NCI-H1436 treated with DMSO at 0.1 percent for 48 hours (cell line): ENCODE measurements at places on chromosomes 16 and 17.
A peak's percentile ranks its signal among the peaks of the same experiment; 100 is the strongest.

GRCh38 chr16:82150549-82150948 is 19.5 kb downstream of the MPHOSPH6 start:
- DNase-seq = no peak

GRCh38 chr16:12781777-12782176 is 21.9 kb downstream of the CPPED1 start:
- no peak for DNase-seq

DNA sequence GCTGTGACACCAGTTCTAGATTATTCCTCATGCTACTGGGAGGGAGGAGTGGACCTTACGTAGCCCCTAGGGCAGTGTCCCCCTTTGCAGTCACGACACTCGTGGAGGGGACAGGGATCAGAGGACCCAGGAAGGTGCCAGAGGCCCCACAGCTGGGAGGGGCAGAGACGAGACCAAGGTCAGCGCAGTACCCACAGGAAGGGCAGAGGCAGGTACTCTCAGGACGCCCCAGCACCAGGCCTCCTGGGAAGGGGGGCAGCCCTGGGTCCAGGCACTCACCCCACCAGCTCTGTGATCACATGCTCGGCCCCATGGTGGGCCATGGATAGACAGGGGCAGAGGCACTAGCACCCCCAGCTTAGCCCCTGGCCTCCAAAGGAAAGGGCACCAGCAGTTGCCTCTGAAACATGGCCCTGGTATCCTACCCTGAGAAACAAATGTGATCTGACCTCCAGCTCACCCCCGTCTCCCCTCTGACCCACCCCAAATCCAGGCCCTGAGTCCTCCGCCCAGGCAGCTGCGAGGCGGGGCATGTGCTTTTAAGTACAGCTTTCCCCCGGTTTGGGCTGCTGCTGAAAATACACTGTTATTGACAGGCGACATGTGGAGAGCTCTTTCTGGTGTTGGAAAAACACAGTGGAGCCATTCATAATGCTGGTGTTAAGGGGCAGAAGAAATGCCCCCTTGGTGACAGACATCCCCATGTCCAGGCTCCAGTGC is 361.9 kb downstream of the C16orf95 start:
- DNase-seq = no peak

DNA sequence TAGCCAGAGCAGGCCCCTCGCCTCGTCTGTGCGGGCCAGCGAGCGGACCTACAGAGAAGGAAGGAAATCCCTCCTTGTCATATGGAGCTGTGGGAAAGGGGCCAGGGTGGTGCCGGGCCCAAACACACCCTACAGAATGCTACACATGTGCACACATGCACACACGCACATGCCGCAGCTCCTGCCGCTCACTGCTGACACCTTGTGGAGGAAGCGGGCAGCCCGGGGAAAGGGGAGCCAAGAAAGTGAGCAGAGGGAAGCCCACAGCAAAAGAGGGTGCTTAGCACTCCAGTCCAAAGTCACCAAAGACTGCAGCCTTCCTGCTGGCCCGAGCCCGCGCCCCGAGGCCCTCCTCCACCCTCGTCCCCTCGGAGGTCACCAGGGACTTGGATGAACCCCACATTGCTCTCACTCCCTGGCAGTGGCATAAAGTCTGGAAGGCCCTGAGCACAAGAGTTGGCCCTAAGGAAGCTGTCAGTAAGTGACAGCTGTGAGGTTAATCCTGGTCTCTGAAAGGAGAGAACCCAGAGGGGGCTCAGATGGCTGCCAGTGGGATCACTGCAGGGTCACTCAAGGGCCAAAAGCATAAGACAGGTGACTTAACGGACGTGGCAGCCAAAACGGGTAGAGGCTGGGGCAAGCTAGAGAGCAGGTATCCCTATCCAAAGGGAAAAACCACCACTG is 68.2 kb downstream of the MYO18A start:
- DNase-seq = no peak

GRCh38 chr16:73113336-73113735 is 65.4 kb upstream of the ZFHX3 start:
- DNase-seq = no peak

- no peak for DNase-seq
Measured at GRCh38 chr16:7584561-7584960, 251.9 kb downstream of the RBFOX1 start.

DNA sequence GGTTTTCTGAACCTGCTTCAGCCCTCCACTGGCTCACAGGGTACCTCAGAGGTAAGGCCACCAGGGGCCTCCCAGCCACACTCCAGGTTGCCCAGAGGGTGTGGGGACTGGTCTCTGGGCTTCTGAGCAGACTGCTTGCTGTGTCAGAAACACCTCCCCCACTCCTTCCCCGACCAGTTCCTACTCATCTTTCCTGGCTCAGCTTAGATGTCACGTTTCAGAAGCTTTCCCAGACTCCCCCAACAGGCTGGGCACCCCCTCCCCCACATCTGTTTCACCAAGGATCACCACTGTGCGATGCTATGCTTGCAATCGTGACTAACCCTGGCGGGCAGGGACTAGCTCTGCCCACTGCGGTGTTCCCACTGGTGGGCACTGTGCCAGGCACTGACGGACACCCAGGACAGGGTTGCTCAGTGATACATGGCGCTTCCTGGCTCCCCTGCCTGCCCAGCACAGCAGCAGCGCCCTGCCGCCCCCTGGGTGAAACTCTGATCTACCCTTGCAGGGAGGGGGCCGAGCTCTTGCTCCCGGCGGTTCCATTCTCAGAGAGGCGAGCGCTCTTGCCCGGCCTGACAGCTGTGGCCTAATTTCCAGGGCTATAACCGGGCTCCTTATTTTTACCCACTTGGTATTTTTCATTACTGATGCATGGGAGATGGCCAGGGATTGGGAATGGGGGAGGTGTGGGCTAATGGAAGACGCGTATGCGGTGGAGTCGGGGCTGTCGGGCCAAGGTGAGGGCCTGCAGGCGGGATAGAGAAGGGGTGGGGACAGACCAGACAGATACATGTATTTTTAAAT is 29.4 kb upstream of the MTSS2 start:
- no peak for DNase-seq

GRCh38 chr16:72367851-72368250 is 195.9 kb upstream of the PMFBP1 start:
- no peak for DNase-seq

DNA sequence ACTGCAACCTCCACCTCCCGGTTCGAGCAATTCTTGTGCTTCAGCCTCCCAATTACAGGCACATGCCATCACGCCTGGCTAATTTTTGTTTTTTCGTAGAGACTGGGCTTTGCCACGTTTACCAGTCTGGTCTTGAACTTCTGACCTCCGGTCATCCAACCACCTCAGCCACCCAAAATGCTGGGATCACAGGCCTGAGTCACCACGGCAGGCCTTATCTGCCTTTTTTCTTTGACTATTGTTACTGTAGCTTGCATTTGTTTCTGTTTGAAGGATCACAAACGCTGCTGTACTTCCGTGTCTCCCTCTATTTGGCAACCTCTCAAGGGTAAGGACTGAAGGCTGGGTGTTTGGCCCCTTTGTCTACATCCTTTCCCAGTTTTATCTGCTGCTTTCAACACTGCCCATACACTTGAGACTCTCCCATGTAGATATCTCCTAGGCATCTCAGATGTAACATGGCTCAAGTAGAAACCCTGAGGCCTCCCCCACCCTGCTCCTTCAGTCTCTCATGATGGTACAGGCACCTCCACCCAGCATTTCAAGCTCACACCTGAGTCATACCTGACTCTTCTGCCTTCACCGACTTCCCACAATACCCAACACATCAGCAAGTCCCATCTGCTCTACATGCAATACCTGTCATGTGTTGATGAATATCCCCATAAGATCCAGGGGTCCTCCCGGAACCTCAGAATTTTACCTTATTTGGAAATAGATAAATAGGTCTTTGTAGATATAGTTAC is 219.0 kb downstream of the CPPED1 start:
- no peak for DNase-seq

- no peak for DNase-seq
Measured at GRCh38 chr16:78990309-78990701, 610.2 kb downstream of the MAF start.

- DNase-seq = no peak
Measured at GRCh38 chr17:59464246-59464645, 101.2 kb upstream of the DHX40 start.

- DNase-seq = no peak
Measured at GRCh38 chr17:82385559-82386254, 14.1 kb downstream of the UTS2R start.

GRCh38 chr17:26765860-26766709 is 527.8 kb upstream of the WSB1 start:
- no peak for DNase-seq

DNA sequence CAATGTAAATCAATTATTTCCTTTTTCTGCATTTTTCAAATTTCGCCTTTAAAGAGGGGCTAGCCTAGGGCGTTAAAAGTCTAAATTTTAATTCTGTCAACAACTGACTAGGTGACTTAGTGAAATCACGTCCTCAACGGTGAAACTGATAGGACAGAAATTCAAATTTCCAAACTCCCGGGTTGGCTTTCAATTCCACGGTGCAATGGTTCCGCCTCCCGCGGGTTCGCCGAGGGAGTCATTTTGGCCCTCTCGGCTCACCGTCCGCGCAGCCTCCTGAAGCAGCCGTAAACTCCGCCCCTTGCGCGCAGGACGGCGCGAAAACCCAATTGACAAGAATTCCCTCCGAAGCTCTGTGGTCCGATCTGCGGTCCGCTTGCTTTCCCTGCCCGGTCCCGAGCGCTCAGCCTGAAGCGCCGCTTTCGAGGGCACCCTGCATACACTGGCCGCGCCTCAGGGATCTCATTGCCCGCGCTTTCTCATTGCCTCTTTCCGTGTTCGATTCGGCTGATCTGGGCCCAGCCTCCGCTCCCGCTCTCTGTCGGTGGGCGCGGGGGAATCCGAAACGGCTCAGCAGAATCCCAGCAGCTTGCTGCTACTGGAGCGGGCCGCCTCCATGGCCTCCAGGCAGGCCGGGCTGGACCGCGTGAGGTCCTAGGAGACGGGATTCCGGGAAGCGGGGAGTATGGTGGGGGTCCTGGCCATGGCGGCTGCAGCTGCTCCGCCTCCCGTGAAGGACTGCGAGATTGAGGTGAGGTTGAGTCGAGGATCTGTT is at the start of gene ATAD5:
TSS of gene ATAD5 (plus strand) at position 304 of the 775 bp plus-strand sequence. CDS start at position 686, 382 bp downstream.
- DNase-seq = peak; percentile 70

DNA sequence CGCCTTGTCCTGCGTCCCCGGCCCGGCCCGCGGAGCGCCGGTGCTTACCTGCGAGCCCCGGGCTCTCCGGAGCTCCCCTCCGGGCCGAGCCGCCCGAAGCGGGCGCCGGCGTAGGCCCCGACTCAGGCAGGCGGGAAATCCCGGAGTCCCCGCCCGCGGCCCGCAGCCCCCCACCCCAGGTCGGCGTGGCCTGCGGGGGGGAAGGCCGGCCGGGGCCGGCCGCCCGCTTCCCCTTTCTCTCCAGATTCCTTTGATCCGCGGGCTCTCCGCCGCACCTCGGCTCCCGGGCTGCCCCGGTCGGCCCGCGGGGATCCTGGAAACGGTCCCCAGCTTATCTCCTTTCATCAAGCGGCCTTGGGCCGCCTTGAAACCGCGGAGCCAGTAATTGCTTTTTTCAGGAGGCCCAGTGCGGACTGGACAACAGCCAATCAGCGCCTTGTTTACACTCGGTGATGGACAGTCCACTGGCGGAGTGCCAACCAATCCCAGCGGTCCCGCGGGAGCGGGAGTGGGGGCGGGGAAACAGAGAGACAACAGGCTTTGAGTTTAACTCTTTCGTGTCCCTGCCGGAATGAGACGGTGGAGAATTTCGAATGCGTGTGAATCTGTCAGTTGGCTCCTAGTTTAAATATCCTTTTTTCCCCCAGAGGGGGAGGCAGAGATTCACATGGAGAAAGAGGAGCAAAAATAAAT is 1.4 kb upstream of the BAHCC1 start:
- peak; percentile 98 for DNase-seq

DNA sequence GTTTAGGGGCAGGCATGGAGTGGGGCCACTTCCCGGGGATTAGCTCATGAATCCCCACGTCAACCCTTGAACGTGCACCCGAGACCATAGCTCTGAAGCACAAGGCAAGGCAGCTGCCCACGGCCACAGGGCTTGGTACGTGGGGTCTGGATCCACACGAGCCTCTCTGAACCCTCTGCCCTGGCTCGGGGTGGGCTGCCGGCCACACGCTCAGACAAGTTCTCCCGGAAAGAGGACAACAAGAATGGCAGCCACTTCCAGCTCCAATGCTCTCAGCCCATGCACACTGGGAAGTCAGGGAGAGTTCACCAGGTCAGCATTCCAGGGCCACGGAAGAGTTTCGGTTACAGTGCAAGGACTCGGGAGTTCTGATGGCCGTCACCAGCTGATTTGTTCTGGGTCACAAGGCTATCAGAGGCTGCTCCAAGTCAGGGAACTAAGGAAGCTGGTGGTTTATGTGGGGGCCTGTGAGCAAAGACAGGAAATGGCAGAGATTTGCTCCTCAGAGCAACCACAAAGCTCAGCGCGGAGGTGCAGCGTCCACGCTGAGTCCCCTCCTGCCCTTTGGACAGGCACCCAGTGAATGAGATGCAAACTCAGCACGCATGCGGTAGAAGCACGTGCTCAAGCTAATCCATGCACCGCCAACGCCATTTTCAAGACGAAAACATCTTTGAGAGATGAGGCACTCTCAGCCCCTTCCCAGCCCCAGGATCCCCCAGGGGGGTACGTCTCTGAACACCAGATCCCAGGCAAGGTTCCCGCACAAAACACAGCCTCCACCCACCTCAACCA is 356.4 kb downstream of the FOXL1 start:
- DNase-seq = no peak

DNA sequence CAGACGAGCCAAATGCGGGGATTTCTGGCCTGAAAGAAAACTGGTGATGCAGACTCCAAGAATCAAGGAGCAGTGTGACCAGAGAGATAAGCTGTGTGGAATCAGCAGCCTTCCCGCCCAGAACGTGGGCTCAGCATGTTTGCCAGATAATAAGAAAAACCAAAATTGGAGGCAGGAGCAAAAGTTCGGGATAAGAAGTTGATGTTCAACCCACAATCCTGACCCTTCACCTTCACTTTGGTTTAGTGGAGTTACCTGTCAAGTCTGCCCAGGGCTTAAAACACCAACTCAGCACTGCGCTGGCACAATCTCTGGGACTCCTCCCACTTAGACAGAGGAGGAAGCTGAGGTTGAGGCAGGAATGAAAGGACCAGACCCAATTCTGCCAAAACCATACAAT is 3.1 kb downstream of the SLC43A2 start:
- DNase-seq = no peak

- no peak for DNase-seq
Measured at GRCh38 chr17:12547831-12548230, 117.9 kb upstream of the MYOCD start.

DNA sequence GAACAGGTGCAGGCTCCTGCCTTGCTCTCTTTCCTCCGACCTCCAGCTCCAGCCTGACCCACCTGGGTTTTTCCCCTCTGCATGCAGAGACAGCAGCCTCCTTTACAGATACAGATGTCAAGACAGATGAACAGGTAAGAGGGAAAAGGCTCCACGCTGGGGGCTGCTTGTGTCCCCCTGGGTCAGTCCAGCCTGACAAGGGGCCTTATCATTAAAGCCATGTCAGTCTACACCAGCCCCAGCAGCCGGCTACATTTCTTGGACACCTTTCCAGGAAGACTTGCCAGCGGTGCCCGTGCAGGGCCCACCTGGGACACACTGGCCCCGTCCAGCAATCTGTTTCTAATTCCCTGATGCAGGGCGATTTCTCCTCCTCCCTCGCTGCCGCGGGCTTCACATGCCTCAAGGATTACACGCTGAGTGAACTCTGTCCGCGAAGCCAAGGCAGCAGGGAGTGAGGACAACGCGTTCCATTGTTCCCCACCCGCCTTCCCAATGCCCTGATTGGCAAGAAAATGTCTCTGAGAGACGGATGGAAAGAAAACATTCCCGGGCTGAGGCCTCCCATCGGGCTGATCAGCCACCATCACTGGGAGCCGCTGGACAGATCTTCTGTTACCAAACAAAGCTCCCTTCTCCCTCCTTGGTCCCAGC is 184.7 kb downstream of the C16orf95 start:
- no peak for DNase-seq
